Cerebellum (tissue), 4 donors: ENCODE measurements at places on chromosomes 6 and 20. TPM values are rescaled to one million over a fixed set of nuclear protein-coding genes. Genes with fewer than 3 reads are reported as not detected.

DNA sequence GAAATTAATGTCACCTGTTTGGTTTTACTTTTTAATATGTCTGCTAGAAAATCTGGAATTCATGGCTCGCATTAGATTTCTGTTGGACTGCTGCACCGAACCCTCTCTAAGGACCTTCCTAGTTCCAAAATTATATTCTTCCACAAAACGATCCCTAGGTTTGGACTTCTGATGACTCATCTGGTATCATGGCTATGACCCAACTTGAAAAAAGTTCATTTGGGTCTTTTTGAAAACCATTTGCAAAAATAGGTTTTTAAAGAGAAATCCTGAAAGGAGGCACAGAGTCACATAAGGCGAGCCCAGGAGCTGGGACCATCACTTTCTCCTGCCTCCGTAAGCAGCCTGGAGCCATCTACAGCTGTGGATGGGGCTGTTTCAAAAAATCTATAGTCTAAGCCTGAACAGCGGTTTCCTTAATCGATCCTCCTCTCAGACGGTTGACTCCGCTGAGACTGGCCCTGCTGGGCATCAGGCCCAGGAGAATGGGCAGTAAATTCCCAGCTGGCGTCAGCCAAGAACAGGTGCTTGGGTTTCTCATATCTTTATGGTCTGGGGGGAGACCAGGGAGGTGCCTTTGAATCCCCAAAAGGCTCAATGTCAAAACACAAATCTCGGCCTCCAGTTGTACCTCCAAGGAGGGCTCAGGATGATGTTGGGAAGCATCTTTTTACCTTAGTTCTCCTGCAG is 44.6 kb downstream of the SLC24A3 start:
- DNase-seq: no peak

The CASS4 gene
- total RNA-seq: 1.1 TPM

DNA sequence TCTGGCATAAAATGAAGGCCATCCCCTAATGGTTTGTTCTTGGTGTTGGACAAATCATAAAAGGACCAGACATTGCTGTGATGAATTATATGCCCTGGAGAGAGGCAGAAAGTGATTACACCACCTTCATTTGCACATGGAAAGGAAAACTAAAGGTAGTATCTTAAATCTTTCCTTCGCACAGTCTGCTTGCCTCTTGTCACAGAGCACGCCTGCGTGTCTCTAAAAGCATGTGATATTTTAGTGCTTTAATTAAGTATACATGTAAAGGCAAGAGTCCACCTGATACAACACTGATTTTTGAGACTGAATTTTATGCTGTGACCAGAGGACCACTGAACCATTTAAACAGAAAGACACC is 28.8 kb upstream of the PLAGL1 start:
- no peak for DNase-seq

DNA sequence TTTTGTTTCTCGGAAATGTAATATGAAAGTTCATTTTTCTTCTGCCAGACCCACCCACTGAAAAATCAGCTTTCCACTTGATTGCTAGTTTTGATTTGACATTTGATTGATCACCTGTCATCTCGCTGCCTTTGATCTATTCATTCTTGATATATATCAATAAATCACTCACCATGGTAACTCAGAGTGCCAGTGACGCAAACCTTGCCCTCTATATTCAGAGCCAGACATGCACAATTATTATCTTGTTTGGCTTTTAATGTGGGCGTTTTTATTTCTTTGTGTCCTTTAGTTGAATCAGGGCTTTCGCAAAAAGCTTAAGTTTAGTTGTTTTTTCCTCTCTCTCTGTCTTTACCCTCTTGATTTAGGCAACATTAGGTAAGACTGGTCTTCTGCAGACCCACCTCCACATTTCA is 2.0 kb downstream of the TSHZ2 start:
- no peak for DNase-seq

GRCh38 chr6:73774311-73774774 is 78.3 kb downstream of the CD109 start:
- no peak for DNase-seq

DNA sequence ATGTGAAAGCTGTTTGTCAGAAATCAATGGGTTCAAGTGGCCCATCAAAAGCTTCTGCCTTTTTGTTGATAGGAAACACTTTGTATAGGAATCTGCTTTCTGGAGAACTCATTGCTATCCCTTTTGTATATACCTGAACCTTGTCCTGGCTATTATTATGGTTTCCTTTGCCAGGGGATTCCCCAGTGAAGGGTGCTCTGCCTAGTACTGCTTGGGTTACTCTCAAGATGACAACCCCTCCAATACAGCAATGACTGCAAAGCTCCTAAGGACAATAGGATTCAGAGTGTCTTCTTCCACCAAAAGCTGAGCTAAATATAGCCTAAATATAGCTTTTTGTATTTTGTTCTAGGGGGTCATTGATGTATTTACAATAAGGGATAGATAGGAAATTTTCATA is 54.0 kb upstream of the PTPRK start:
- DNase-seq: no peak

- DNase-seq: no peak
These were observed 75.2 kb upstream of the MYL9 start for GRCh38 chr20:36466089-36466488.
